Activated T-helper 1 cell treated with anti-CD3 and anti-CD28 coated beads, Interleukin-2, amount 50 U/mL, for 16 hours (primary cell): ENCODE measurements at places on chromosomes 6 and 20.
A peak's percentile ranks its signal among the peaks of the same experiment; 100 is the strongest.

GRCh38 chr6:12126051-12126450 lies 113.9 kb downstream of the HIVEP1 start:
- DNase-seq = no peak

- DNase-seq = no peak
Observed at GRCh38 chr6:113674075-113674474, 183.1 kb upstream of the MARCKS start.

GRCh38 chr6:15948930-15949900 lies 179.7 kb upstream of the MYLIP start:
- no peak for DNase-seq

DNA sequence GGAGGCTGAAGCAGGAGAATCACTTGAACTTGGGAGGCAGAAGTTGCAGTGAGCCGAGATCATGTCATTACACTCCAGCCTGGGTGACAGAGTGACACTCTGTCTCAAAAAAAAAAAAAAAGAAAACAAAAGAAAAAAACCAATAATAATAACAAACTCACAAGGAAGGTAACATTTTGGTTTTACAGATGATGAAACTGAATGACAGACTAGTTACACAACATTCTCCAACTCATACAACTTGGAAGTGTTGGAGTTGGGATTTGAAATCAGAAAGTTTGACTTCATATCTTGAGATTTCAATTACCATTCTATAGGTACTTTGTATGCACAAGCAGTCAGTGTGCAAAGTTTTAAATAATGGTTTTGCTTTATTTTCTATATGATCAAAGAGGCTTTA lies 10.2 kb downstream of the TPD52L1 start:
- no peak for DNase-seq

GRCh38 chr6:89932245-89932802 lies 38.1 kb downstream of the GJA10 start:
- DNase-seq = no peak

DNA sequence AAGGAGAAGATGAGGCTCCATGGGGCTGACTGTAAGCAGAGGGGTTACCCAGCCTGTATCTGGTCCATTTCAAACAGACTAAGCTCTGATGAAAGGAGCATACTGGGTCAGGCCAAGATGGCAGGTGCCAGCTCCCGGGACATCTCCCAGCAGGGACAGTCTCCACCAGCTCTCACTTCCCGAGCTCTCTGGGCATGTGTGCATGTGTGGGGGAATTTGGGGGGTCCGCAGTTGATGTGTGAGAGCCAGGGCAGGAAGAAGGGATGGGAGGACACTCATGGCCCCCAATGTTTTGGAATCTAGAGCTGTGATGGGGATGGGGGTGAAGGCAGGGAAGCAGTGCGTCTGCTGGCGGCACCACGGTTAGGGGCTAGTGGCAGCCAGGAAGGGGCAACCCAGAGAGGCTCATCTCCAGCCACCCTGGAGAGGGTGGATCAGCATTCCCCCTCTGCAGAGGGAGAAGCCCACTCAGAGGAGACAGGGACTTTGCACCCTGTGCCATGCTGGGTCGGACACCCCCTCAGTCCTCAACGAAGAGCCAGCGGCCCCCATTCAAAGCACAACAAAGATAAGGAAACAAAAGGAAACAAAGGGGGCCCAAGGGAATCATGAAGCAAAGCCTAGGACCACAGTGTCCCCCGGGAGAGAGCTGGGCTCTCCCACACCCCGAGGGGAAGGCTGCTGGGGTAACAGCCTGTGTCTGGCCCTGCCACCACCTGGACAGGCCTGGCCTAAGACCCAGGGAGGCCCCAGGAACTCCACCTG lies 52.4 kb downstream of the DSTN start:
- DNase-seq = no peak

- DNase-seq = no peak
Observed at GRCh38 chr20:12965212-12965869, 43.4 kb upstream of the SPTLC3 start.

DNA sequence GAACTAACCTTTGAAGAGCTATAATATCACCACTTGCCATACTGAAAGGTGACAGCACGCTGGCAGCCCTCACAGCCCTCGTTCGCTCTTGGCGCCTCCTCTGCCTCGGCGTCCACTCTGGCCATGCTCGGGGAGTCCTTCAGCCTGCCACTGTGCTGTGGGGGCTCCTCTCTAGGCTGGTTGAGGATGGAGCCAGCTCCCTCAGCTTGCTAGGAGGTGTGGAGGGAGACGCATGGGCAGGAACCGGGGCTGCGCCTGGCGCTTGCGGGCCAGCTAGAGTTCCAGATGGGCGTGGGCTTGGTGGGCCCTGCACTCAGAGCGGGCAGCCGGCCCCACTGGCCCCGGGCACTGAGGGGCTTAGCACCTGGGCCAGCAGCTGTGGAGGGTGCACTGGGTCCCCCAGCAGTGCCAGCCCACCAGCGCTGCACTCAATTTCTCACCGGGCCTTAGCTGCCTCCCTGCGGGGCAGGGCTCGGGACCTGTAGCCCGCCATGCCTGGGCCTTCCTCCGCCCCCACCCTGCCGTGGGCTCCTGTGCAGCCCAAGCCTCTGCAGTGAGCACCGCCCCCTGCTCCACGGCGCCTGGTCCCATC lies 329.7 kb downstream of the LMBRD1 start:
- DNase-seq = no peak

DNA sequence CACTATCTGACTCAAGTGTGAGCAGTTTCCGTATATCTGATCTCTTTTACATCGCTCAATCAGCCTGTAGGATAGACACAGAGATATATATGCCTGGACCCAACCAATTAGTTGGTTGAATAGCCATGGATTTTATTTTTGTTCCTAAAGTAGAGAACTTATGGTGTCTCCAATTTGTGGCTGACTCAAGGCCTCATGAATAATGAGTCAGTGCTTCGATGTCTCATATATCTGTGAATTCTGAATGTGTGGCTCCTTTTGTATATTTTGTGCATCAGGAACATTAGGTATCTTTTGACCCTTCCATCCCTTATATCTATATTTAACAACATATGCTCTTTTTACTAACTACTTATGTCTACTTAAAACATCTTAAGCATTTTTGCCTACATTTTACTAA lies 64.5 kb downstream of the OR2B2 start:
- no peak for DNase-seq

GRCh38 chr6:149233056-149233715 lies 84.3 kb upstream of the TAB2 start:
- no peak for DNase-seq

- peak; percentile 11 for DNase-seq
Observed at GRCh38 chr6:136723780-136724179, 68.5 kb downstream of the MAP3K5 start.

DNA sequence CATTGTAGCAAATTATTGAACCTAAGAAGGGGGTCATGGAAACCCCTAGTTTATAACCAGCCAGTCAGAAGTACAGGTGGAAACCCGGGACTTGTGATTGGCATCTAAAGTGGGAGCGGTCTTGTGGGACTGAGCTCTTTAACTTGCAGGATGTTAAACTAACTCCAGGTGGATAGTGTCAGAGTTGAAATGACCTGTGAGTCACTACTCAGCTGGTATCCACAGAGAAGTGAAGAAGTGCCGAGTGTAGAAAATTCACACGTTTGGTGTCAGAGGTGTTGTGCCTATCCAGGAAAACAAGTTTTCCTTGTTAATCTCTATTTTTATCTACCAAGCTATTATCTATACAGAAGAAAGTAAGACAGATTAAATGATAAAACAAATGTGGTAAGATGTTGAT lies 179.7 kb downstream of the ADGRG6 start:
- DNase-seq = no peak

DNA sequence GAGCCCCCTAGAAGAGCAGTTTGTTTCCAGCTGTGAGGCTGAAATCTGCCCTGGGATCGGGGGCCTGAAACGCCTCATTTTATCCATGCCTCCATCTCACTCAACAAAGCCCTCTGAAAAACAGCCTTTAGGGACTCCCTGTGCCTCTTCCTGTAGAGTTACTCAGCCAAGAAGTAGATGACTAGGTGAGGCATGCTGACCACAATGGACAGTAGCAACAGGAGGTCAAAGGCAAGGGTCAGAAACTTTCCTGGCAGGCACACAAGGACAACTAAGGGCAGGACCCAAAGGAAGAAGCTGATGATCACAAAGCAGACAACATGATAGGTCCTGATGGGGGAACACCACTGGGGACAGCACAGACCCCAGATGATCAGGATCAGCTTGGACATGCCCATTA lies 12.8 kb downstream of the MAS1L start:
- no peak for DNase-seq

- no peak for DNase-seq
Observed at GRCh38 chr6:166707045-166707444, 80.0 kb upstream of the RPS6KA2 start.

GRCh38 chr6:128259730-128260685 lies 260.4 kb downstream of the PTPRK start:
- DNase-seq = no peak

DNA sequence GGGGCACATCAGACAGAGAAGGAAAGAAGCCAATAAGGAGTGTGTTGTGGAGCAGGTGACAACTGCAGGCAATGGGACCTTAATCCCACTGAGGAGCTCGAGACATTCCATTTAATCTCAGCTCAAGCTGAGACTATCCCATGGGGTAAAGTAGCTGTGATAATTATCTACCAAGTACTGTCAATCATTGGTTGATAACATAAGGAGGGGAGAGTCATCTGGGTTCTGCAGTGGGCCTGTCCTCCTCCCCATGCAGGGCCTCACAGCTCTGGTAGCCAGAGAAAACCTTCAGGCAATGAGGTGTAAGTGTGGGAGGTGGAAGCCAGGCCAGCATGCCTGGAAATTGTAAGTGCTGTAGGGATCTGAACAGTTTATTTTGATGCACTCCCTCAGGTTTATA lies 375.0 kb upstream of the ARID1B start:
- DNase-seq = no peak

- no peak for DNase-seq
Observed at GRCh38 chr6:18997375-18997826, 610.3 kb downstream of the RNF144B start.

- no peak for DNase-seq
Observed at GRCh38 chr6:18415671-18416340, 28.7 kb downstream of the RNF144B start.

DNA sequence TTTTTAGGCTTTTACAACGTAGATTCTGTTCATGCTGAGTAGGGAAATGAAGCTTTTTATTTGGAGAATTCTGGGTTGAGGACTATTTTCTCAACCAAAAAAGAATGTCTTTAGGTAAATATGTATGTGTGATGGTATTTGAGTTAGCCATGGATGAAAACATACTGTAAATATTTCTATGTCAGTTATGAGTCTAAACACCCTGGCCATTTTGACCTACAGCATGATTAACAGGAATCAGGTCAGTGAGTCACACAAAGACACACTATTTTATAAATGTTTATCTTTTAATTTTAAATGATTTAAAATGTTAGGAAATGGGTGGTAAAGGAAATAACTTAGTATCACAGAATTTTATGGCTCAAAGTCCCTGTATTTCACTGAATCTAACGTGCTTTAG lies 851.7 kb upstream of the MAP3K7 start:
- no peak for DNase-seq

DNA sequence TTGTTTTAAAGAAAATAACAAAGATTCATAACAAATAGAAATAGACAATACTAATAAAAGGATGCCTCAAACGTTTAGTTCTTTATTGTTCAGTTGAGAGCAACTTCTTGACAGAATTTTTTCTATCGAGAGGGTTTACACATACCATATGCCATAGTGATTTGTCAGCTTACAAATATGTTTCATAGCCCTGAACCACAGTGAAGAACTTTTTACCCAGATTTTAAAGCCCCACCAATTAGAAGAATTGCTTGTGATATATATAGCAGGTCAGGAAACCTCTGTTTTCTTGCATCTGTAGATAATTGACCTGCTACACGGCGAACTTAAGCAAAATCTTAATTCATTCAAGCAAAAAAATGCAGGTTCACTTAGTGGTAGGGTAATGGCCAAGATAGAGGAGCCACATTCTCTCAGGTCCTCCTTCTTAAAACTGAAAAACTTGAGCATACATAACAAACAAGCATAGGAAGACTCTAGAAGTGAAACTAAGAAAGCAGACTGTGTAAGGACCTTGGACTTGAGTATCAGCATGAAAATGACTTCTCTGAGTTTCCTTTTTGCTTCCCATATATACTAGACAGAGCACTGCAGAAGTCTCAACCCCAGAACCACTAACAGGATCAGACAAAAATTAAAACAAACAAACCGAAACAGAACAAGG lies 39.5 kb downstream of the CRISP1 start:
- no peak for DNase-seq
